ENCODE measurements at places on chromosomes 12 and 14.

GRCh38 chr14:46999661-47000060 is 348.1 kb upstream of the RPL10L start:
- DNase-seq = no peak

DNA sequence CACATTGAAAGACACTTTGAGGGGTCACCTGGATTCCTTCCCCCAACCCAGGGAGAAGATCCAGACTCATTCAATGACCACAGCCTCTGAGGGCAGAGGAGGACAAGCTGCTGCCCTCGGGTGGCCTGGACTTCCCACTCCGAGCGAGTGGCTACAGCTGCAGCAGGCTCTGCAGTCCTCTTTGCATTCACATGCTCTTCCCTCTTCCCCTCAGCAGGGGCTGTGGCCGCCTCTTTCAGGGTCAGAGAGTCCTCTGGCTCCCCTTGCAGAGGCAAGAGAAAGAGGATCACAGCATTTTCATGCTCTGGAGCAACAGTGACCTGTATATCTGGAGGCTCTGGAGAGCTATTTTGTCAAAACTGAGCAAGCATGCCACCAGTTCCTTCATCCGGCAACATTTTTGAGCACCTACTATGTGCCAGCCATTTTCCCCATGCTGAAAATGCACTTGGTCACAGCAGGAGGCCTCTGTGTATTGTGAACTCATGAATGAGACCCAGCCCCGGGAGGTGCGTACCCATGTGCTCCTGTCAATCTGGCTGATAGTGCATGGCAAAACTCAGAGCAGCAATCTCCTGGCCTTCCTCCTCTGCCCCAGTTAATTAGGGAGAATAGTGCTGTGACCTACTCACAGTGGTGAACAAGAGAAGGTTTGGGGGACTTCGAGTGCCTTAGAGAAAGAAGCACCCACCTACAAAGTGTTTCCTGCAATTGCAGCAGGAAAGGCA is 42.9 kb upstream of the KCNA5 start:
- DNase-seq = peak; percentile 82

GRCh38 chr14:100042286-100042685 is 22.9 kb upstream of the EVL start:
- no peak for DNase-seq

GRCh38 chr12:45907955-45908354 is 82.4 kb downstream of the SCAF11 start:
- no peak for DNase-seq

DNA sequence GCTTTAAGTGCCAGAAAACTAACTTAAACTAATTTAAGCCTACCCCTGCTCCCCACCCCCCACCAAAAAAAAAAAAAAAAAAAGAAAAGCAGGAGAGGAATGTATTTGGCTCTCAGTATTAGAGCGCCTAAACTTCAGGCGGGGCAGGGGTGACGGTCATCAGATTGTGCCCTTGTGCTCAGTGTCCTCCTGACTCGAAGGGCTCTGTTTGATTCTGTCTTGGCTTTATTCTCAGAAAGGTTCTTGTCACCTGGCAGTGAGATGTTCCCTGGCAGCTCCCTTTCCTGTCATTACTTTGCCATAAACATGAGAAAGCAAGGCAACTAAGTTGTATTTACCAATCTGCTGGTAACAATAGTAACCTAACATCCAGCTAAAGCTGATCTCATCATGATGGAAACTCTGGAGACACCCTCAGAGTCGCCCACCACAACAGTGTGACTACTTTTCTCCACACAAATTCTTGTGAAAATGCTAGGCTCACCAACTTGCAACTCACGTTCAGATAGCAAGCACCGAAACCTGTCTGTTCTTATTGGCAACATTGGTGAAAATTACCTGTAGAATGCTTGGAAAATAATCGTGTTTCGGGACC is 39.0 kb upstream of the WNK1 start:
- peak; percentile 11 for DNase-seq

DNA sequence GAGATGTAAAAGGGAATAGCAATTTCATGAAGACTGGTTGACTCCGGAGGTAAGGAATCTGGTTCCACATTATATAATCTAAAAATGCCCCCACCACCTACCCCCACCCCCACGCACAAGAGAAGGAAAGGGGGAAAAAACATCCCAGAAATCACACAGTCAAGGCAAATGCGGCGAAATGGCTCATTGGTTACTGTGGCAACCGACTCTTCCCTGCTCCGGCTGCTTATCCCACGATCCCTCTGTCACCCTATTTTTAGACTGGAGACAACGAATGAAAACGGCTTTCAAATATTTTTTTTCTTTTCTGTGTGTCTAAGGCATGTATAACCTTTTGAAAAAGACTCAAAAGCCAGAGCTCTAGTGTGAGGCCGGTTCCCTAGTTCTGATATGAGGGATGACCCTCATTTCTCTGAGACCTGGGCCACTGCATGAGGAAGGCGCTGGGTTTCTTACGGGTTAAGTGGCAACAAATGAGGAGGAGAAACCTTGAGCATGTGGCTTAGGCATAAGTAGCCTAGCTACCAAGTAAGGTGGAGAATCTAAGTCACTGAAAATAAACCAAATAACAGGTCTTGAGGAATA is 148.3 kb upstream of the GRIN2B start:
- no peak for DNase-seq

- DNase-seq = peak; percentile 80
These were observed at the start of gene HSP90AA1 for GRCh38 chr14:102086972-102087761. Gene HSP90AA1 (minus strand): TSS chr14:102087044. CDS start chr14:102086378, 666 bp downstream.

- DNase-seq = no peak
These were observed 27.2 kb upstream of the NT5DC3 start for GRCh38 chr12:103868215-103868614.

DNA sequence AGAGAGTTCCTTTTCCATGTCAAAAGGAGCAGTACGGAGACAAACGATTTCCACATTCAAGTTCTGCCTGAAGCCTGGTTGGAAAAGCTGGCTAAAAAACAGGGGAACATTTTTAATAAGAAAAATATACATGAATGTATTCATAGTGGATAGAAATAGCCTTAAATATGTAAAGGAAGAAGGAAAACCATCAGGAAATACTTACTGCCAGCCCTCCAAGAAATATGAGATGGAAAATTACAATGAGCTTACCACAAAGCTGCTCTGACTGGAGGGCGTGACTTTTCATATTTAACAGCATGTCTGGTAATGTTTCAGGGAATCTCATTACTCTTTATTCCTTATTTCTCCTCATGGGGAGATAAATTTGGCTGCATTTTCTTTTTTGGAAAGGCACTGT is 75.9 kb upstream of the ZDHHC17 start:
- no peak for DNase-seq

GRCh38 chr12:38775457-38775856 is 129.9 kb downstream of the CPNE8 start:
- DNase-seq = no peak

DNA sequence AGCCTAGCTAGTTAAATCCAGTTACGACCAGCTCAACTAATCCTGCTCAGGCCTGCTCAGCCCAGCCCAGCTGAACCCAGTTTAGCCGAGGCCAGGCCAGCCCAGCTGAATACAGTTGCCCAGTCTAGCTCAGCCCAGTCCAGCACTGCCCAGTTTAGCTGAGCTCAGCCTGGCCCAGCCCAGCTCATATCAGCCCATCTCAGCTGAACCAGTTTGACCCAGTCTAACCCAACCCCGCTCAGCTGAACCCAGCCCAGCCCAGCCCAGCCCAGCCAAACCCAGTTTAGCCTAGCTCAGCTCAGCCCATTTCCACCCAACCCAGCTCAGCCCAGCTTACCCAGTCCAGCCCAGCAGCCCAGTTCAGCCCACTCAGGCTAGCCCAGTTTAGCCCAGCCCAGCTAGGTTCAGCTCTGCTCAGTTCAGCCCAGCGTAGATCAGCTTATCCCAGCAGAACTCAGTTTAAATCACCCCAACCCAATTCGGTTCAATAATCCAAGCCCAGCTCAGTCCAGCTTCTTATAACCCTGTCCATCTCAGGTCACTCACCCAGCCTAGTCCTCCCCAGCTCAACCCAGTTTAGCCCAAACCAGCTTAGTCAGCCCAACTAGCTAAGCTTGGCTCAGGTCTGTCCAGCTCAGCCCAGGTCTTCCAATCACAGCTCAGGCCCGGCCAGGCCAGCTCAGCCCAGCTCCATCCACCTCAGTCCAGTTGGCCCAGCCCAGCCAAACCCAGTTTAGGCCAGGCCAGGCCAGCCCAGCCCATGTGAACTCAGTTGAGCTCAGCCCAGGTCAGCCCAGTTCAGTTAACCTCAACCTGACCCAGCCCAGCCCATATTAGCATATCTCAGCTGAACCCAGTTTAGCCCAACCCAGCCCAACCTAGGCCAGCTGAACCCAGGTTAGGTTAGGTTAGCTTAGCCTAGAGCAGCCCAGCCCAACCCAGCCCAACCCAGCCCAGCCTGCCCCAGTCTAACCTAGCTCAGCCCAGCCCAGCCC is 76.7 kb downstream of the TMEM121 start:
- DNase-seq = no peak

DNA sequence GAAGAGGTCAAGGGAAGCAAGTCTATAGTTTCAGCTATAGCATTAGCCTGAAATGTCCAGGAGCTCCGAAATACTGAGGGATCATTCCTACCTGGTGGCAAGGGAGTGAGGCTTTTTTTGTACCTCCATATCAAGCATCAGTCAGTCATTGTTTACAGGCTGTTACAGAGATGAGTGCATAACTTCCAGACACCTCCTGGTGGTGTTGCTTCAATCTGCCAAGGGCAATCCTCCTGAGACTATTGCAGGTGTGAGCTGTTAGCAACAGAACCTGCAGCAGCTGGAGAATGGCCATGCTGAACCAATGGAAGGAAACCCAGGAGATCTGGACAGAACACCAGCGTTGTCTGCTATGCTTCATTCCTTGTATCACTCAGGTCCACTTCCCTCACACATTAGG is 80.0 kb upstream of the SLC8A3 start:
- no peak for DNase-seq

DNA sequence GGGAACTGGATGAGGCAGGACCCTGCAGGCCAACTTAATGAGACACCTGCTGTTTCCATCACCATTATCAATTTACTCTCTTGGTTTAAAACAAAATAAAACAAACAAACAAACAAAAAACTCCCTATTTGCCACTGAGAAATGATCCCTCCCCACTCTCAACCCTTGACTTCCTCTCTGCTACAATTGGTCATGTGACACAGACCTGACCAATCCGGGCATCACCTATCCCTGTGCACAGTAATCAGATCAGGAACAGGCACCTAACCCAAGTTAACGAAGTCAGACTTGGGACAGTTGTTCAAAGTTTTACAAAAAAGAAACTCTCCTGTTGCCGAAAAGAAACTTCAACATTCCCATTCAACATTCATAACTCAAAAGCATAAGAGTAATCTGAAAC is 58.4 kb downstream of the NELL2 start:
- no peak for DNase-seq

DNA sequence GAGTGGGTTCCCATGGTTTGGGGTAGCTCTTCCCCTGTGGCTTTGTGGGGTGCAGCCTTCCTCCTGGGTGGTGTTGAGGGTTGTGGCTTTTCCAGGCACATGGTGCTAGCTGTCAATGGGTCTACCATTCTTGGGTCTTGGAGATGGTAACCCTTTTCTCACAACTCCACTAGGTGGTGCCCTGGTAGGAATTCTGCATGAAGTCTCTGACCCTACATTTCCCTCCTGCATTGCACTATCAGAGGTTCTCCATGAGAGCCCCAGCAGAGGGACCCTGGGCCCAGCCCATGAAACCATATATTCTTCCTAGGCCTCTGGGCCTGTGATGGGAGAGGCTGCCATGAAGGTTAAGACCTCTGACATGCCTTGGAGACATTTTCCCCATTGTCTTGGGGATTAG is 1093.3 kb downstream of the SLC16A7 start:
- DNase-seq = no peak

DNA sequence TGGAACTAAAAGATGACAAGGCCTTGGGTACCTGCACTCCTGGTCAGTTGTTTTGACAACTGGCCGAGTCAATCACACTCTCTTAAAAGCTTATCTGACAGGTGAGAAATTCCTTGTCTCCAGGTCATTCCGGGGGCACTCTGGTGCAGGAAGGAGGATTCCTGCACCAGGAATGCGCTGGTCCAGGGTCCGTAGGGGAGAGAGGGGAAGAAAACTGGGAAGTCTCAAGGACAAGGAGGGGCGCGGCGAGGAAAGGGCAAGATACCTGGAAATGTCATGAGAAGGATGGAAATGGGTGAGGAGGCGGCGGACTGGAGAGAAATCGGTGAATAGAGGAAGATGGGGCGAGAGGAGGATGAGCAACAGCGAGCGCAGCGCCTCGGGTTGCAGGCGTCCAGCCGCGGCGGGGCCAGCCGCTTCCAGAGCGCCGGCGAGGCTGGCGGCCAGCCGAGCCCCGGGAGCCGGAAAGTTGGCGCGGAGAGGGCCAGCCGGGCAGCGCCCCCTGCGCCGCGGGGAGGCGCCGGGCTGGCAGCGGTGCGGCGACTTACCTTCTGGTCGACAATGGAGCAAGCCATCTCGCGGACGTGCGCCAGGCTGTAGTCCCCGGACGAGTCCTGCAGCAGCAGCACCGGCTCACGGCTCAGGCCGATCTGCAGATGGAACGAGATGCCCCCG is 809 bp downstream of the PRKD1 start:
- peak; percentile 64 for DNase-seq

DNA sequence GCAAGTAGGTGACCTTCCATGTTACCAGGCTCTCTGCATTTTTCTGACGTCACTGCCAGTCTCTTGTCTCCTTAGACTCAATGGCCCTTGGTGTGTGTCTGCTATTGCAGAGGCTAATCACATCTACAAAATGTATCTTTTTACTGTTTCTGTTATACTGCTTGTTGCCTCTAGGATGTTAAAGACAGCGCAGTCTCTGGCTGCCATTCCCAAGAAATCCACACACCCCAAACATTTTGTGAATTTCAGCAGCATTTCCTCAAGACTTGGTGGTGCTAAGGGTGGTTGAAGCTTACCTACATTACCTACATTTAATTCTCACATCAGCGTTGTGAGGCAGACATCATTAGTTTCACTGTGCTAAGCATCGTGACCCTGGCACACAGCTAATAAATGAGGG is 87.2 kb downstream of the C12orf75 start:
- DNase-seq = no peak

DNA sequence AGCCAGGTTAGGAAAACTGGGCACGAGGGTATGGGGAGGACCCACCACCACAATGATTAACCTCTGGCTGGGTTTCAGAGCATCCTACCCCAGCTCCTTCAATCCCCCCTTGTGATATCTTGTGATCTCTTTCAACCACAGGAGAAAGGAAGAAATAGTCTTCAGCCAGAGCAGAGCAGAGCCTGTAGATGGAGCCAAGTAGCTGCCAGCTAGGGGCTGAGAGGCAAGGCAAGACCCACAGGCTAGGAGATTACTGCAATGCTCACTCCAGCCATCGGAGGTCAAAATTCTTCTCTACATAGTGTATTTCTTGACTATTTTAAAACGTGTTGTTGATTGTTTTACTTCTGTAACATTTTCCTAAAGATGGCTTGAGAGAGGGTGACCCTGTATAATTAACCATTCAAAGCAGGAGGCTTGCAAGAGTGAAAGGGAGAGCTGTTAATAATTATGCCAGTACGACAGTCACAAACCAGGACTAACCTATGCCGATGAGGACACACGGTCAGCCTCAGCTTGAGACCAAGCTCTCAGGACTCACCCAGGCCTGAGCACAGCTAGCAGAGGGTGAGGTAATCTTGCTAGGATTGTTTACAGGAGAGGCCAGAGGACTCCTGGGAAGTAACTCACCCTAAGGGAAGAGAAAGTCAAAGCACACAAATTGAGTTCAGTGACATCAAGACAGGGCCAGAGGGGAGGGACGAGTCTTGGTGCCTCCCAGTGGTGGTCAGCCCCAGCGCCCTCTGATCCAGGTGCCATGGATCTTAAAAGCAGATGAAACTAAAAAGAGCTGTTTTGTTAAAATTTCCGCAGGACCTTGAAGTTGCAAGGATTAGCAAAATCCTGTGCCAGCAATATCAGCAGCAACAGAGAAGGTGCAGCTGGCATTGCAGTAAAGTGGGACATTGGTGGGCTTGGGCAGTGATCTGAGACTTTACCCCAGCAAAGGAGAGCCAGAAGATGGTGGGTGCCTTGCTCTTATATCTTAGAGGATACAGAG is 29.8 kb upstream of the CDKN3 start:
- DNase-seq = peak; percentile 49
